ENCODE measurements at places on chromosomes 4 and X.

- DNase-seq = no peak
These were observed 259.0 kb upstream of the PCDH7 start for GRCh38 chr4:30461218-30461617.

- no peak for DNase-seq
These were observed 154.3 kb upstream of the DCAF8L1 start for GRCh38 chrX:28135378-28136047.

- no peak for DNase-seq
These were observed 456.4 kb downstream of the DACH2 start for GRCh38 chrX:86604607-86605006.

GRCh38 chr4:61067381-61067780 lies 132.7 kb upstream of the ADGRL3 start:
- no peak for DNase-seq

GRCh38 chrX:131816551-131817136 lies 206.5 kb upstream of the STK26 start:
- DNase-seq = peak; percentile 17

DNA sequence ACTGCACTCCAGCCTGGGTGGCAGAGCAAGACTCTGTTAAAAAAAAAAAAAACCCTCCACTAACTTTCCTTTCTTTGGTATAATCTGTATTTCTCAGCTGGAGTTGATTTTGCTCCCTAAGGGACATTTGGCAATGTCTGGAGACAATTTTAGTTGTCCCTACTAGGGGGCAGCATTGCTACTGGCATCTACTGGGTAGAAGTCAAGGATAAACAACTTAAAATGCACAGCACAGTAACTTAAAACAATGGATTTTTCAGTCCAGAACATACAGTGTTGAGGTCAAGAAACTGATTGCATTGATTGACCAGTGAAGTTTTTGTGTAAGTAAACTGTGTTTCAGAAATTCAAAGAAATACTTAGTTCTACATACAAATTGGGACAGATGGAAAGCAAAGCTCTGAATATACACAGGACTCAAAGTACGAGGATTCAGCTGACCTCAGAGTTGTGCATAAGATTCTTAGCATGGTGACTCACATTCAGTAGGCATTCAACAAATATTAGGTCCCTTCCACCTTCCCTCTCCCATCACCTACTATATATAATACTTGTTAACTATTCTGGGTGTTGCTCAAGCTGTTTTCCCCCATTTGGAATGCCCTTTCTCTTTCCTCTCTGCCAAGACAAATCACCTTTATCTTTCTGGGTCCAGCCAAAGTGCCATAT lies 8.8 kb downstream of the DDX53 start:
- no peak for DNase-seq

- no peak for DNase-seq
These were observed 98.8 kb upstream of the IQCM start for GRCh38 chr4:149914119-149915115.

DNA sequence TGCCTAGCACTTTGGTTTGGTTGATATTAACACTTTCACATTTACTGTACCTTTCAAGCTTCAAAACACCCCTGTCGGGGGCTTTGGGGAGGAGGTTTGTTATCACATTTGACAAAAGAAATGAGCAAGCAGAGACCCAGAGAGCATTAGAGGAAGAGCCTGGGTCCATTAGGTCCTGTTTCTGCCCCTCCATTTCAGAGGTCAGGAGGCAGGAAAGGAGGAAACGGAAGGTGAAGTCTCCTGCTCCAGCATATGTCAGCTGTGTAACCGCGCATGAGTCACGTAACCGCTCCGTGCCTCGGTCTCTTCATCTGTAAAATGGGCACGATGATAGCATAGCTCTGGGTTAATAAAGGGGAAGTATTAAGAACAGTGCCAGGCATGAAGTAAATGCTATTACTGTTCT lies 201.9 kb upstream of the BCOR start:
- no peak for DNase-seq

GRCh38 chrX:108614616-108615015 lies 121.7 kb downstream of the IRS4 start:
- DNase-seq = no peak

DNA sequence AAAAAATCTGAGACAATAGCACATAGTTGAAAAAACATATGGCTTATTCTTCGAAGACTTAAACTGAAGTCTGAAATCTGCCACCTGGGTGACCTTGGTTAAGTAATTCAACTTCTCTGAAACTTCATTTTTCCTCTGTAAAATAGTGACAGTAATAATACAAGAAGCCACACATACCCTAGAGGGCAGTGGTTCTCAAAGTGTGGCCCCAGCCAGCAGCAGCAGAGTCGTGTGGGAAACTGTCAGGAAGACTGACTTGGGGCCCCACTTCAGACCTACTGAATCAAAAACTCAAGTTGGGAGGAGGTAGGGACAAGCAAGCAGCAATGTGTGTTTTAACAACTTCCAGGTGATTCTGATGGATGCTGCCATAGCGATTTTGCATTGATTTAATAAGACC lies 249.9 kb downstream of the HNRNPD start:
- DNase-seq = no peak

GRCh38 chr4:10500776-10501175 lies 43.5 kb upstream of the ZNF518B start:
- no peak for DNase-seq

DNA sequence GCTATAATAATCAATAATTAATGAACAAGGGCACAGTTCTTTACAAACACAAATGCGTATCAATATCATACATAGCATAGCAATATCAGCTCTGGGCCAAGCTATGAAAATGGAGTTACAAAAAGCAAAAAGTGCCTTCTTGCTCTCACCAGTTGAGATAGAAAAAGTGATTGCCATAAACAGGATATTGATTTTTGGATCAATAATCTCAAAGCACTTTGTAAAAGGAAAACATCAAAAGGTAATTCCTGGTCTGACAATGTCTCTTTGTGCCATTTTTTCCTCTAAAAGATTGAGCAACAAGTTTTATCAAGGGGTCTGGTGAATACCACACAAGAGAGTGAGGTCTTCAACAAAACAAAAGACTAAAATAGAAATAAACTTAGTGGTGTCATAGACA lies 42.4 kb downstream of the ABCB7 start:
- DNase-seq = no peak

DNA sequence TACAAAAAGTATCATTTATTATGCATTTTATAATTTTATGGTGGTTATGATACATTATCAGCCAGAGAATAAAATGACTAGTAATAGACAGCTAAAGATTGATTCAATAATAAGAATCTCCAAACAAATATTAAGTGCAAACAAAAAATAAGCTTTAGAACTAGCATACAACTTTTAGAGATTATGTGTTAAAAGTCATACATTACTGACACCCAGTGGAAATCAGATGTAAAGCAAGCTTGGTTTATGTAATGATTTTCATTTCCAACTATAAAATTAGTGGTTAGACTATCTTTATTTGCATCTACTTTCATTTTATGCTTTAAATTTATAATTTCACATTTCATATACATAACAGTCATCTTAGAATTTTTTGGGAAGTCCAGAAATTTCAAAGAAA lies 57.7 kb downstream of the IL13RA2 start:
- DNase-seq = no peak

GRCh38 chr4:76990288-76991080 lies 40.9 kb downstream of the SEPTIN11 start:
- DNase-seq = no peak

GRCh38 chr4:3292571-3293400 lies at the start of gene RGS12:
RGS12 (plus strand) TSS chr4:3293021; CDS start chr4:3316171, 23,150 bp downstream.
- peak; percentile 86 for DNase-seq

DNA sequence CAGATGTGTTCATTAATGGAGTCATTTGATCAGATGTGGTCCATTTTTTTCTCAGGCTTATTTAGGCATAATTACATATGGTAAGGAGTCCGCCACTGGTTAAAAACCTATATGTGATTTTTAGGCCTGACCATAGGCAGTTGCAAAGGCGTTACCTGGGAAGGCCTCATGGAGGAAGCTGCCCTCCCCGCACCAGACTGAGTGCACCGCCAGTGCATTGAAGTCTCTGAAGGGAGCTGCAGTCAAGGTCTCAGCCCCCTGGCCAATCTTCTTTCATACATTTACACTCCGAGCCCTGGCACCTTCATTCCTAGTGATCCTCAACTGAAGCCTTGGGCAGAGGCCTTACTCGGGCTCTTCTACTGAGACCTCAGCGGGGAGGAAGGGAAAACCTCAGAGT lies 898.2 kb upstream of the AGA start:
- DNase-seq = no peak

- DNase-seq = no peak
These were observed 74.8 kb upstream of the SLC34A2 start for GRCh38 chr4:25580633-25581467.

DNA sequence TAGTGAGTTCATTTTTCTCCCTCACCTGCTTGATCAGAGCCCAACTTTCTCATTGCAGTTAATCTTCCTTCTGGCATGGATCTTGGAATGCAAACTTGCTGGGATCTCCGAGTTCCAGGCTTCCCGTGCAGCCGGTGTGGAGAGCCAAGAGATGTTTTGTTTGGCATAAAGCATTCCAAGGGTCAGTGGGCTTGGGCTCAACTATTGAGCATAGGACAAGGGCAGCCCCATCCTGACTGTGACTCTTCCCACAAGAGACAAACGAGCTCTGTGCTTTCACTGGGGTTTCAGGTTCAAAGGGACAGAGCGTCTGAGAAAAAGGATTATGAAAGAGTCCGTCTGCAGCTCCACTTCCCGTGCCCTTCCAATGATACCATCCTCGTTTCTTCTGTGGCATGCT lies 10.5 kb downstream of the TLR7 start:
- no peak for DNase-seq

DNA sequence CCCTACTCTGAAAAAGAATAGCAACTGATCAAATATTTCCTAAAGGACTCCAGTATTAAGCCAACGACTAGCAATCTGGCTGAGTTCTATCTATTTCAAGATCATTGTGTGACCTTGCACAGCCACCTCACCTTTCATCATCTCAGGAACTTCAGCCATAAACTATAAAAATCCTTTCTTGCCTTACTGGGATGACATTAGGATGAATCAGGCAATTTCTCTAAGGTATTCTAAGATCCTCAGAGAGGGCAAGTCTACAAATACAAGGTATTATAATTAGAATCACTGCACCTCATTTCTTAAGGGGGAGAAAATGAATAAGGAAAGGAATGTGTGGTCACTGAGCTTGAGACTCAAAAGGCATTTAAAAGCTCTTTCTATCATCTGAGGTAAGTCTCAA lies 152.6 kb downstream of the GRIA3 start:
- DNase-seq = no peak

DNA sequence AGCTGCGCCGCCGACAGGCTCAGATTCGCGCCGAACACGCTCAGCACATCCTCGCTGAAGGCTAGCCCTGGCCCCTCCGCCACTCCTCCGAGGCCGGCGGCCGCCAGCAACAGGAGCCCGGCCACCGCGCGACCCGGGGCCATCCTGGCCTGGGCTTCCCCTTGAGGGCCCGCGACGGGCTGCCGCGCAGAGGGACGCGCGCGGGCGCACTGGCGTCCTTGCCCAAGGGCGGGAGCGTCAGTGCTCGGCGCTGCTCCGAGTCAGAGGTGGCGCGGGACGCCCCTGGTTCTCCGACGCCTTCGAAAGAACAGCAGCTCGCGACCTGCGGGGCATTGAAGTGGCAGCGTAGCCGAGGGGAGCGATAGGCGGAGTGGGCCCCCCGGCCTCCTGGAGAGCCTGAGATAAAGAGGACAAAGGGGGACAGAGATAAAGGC lies 745 bp downstream of the SLC39A8 start:
- peak; percentile 58 for DNase-seq

GRCh38 chr4:25838526-25838925 lies 24.3 kb downstream of the SEL1L3 start:
- no peak for DNase-seq

- no peak for DNase-seq
These were observed 23.0 kb upstream of the PPA2 start for GRCh38 chr4:105496899-105497298.

- DNase-seq = no peak
These were observed 78.1 kb upstream of the GPC4 start for GRCh38 chrX:133493366-133493765.

GRCh38 chrX:129825746-129826505 lies 17.8 kb downstream of the ZDHHC9 start:
- DNase-seq = no peak

- DNase-seq = no peak
These were observed 275.9 kb downstream of the ARHGAP10 start for GRCh38 chr4:148007792-148008191.

GRCh38 chr4:20272411-20272872 lies 20.7 kb downstream of the SLIT2 start:
- DNase-seq = no peak

DNA sequence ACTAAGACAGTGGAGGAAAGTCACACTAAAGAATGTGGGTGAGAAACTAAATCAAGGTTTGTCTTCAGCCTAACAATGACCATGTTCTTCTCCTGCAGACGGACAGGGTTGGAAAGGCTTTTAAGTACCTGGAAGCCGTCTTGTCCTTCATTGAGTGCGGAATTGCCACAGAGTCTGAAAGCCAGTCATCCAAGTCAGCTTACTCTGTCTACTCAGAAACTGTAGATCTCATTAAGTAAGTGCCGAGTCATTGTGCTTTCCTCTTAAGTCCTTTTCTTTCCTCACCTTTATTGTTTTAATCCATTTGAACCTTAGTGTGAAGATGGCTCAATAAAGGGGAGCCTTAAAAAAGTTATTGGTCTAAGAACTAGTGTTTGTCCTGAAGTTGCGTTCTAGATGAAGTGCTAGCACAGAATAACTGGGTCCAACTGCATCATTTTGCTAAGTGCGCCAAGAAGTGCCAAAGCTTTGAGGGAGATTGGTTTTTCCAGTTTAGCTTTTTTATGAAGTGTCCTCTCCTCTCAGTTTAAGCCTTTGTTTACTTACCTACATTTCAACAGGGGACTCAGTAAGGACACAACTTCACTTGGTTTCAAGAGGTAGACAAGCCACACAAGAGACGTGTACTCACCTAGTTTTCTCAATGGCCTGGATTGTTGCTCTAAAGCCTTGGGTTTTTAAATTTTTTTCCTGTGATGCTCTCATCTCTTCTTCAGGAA lies 89.3 kb downstream of the KLHL8 start:
- no peak for DNase-seq

DNA sequence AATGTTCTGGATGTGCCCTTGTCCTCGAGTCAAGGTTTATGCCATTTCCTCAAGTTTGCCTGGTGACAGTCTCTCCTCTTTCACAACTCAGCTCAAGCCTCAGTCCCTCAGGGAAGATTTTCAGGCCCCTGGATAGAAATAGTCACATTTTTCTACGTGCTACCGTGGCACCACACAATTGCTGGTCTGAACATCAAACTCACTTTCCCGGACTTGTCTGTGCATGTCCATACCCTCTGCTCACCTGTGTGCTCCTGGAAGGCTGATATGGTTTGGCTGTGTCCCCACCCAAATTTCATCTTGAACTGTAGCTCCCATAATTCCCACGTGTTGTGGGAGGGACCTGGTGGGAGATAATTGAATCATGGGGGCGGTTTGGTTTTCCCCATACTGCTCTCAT lies 129.7 kb downstream of the HS3ST1 start:
- no peak for DNase-seq

- no peak for DNase-seq
These were observed 386.7 kb downstream of the SPRY1 start for GRCh38 chr4:123783151-123783790.

- DNase-seq = no peak
These were observed 82.1 kb downstream of the PPP2R2C start for GRCh38 chr4:6390356-6390755.

GRCh38 chr4:61094854-61095598 lies 105.1 kb upstream of the ADGRL3 start:
- no peak for DNase-seq

- DNase-seq = no peak
These were observed 1002.7 kb upstream of the PCDH7 start for GRCh38 chr4:29717287-29718057.

GRCh38 chr4:106195435-106195950 lies 120.5 kb downstream of the TBCK start:
- DNase-seq = no peak
